Suppressor macrophage treated with lipopolysaccharide for 4 hours (primary cell): ENCODE measurements at places on chromosomes 7 and 10.

DNA sequence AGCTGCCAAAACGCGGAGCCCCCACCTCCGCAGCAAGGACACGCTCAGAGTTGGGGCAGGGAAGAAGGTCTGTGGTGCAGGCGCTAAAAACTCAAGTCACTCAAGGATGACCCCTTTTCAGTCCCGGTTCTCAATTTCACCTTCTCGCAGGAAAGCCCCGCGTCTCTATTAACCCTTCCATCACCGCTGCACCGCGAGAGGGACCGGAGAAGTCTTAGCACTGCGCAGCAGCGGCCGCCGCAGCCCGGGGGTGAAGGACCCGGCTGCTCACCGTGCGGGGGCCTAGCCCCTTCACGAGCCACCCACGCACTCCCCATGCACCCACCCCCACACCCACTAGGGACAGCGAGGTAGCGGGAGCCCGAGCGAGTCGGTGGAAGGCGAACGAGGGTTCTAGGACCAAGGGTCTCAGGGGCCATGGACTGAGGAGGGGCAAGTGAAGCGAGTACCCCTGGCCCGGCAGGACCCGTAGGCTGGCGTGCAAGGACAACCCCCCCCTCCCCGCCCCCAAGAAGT, 162.9 kb downstream of the SH3PXD2A start:
- no peak for DNase-seq

- DNase-seq = no peak
Measured at GRCh38 chr10:35502692-35503091, 102.4 kb upstream of the GJD4 start.

- DNase-seq = no peak
Measured at GRCh38 chr7:2938514-2939192, 94.5 kb upstream of the GNA12 start.

DNA sequence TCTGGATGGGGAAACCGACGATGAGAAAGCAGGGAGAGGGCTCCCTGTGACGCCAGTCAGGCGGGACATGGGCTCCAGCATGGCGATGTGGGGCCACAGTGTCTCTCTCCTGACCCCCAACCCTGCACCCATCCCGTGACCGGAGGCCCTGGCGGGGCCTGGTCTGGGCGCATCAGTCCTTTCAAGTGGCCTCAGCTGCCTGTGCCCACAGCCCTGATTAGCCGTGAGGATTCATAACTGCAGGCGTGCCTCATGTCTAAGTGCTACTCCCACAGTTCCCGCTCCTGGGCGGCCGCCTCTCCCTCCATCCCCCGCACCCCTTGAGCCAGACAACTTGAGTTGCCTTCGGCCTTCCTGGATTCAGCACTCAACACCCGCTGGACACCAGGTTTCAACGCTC, 240.8 kb downstream of the ELFN1 start:
- no peak for DNase-seq

DNA sequence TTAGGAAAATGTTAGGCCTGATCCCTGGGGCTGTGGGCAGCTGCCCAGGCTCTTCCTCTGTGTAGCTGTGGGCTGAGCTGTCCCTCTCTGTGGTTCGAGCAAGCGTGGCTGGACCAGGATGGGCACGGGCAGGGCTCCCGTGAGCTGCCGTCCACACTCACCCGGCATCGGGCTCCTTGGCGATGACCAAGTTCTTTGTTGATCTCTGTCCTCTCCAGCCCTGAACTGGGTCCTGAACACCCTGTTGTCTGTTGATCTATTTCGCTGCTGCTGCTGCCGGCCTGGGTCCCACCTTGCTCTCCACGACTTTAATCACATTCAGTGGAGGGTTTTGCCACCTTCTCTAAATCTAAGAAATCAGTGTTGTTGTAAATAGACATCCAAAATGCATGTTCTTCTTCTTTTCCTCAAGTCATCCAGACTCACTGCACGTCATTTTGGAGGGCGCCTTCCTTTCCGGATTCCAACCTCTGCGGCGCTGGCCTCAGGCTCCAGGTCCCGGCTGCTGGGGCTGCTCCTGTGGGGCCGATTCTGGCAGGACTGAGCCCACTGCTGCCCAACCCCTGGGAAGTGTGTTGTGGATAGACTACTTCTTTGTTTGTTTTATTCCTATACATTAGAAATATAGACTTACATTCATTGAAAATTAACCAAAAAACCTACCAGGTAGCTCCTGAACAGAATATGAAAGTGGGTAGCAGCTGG, 100.6 kb downstream of the DYNC2I1 start:
- no peak for DNase-seq

- peak; percentile 77 for DNase-seq
Measured at GRCh38 chr10:10520491-10521385, 496.9 kb upstream of the CELF2 start.

DNA sequence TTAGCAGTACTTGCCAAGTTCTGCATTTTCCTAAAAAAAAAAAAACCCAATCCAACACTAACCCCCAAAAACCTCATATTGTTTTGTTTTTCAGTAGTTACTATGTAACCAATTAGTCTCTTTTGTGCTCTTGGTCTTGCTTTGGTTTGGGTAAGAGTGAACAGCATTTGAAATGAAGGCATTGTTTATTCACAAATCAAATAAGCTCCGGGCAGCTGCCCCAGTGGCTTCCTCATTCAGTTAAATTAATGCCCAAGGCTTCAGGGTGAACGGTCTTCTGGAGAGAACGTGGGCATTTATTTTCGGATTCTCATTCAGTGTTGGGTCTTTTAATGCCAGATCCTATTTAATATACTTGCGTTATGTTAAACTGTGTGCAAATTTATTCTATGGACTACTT, 108.7 kb downstream of the GFRA1 start:
- no peak for DNase-seq

- DNase-seq = no peak
Measured at GRCh38 chr10:70759781-70760180, 25.4 kb downstream of the TBATA start.

DNA sequence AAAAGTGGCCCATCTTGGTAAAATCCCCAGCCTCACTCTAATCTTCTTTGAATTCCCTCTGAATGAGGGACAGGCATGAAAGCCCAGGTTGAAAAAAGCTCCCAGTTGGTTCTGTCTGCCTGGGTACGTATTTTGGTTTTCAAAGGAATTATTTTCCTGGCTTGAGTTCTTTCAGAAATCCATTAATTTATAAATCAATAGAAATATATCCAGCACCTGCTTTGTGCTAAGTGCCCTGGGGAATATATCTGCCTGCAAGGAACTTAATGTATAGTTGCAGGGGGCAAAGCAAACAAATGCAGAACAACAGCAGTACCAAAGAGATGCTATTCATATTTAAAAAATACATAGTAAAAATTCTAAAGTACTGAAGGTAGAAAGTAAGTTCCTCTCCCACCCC, 362.7 kb downstream of the REEP3 start:
- no peak for DNase-seq

- DNase-seq = no peak
Measured at GRCh38 chr10:129851941-129852640, 112.0 kb downstream of the EBF3 start.

- DNase-seq = no peak
Measured at GRCh38 chr7:135179321-135179925, 8.9 kb upstream of the CYREN start.

DNA sequence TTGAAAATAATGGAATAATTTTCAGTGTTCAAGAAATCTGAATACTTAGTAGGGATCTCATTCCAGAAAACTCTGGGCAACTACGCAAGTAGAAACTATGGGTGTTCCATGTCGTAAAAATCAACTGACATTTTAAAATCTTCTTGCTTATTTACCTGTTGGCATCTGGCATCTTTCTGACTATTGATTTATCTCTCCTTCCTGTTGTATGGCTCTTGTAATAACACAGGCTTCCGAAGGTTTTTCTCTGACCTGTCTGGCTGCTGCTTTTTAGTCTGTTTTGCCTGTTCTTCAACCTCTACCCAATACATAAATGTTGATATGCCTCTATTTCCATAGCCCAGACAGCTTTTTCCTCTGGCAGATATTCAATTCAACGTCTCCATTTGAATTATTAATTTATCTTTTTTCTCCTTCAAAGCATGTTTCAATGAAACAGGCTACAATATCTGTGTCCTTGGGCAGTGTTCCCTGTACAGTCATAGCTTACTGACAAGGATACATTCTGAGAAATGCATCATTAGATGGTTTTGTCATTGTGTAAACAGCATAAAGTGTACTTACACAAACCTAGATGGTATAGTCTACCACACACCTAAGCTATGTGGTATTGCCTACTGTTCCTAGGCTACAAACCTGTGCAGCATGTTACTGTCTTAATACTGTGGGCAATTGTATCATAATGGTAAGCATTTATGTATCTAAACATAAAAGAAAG, 105.9 kb upstream of the ETV1 start:
- DNase-seq = no peak

GRCh38 chr7:22666732-22667131, 60.3 kb upstream of the IL6 start:
- peak; percentile 54 for DNase-seq

- no peak for DNase-seq
Measured at GRCh38 chr7:44097064-44097932, 6.8 kb upstream of the AEBP1 start.

- no peak for DNase-seq
Measured at GRCh38 chr10:131464789-131465188, 153.3 kb upstream of the TCERG1L start.

GRCh38 chr7:80078159-80078731, 56.4 kb upstream of the GNAI1 start:
- peak; percentile 26 for DNase-seq

- peak; percentile 43 for DNase-seq
Measured at GRCh38 chr7:30222515-30223215, 61.7 kb upstream of the ZNRF2 start.

DNA sequence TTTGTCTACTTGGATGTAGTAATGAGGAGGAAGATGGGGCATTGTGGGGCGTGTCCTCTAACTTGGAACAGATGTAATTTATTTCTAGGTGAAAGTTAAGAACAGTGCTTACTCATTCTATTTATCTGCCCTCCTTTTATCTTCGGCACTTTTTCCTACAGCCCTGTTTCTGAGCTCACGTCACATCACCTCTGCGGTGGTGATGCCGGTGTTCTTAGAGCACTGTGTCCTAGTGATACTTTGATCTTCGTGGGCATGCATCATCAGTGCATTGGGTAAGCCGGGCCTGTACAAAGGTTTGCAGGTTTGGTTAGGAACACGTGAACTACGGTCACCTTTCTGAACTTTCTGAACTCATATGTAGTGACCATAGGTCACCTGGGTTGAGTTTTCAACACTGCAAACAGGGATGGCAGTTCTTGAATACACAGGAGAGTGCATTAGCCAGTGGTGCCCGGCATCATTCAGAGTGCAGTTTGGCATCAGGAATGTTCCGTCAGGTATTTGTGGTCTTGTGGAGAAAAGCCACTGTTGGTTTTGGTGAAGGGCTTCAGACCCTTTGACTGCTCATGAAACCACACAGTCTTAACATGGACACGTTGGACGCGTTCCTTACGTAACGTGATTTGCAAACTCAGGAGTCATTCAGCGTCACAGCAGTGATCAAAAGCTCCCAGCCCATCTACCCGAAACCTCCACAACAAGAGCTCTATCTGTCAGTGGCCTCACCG, 5.6 kb downstream of the POR start:
- DNase-seq = no peak

DNA sequence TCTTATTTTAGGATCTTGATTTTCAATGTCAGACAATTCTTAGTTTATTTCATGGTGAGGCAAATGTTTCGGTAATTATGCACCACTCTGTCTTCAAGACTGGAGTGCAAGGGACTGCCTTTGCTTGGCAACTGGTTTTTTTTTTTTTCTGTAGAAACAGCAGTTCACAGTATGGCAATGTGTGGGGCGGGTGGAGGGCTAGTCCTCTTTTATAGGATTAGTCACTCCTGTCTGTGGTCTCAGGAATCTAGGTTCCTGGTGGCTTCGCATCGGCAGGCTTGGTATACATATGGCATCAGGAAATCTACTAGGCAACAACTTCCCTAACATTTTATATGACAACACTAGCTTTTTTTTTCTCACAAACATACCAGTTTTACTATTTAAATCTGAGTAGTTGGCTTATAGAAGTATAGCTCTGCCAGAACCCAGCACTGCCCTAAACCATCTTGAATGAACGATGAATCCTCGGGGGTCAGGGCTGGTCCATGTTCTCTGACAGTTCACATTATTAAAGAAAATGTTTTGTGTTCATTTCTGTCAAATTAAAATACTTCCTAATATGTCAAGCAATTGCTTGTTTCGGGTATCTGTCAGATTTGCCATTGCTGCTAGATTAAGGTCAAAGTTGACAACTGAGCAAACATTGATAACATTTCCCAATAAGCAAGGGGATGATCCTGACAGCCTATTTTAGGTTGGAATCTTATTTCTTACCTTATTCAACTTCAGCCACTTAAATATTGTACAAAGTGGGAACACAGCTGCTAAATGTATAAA, 289.7 kb upstream of the VSTM2A start:
- DNase-seq = no peak

DNA sequence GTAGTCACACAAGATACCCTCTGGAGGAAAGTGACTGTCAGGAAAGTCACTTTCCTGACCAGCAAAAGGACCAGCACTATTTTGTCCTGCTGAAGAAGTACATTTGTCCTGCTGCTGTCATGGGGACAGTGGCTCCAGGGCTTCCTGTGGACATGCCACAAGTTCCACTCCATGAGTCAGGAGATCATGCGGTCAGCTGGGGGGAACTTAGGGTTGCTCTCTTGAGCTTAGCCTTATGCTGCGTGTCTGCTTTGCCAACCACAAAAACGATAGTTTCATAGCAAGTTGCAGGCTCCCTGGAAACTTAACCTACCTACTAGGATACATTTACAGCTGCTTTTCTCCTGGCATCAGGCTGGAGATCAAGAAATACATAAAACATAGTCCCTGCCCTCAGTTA, 19.8 kb upstream of the ALOX5 start:
- DNase-seq = peak; percentile 92

DNA sequence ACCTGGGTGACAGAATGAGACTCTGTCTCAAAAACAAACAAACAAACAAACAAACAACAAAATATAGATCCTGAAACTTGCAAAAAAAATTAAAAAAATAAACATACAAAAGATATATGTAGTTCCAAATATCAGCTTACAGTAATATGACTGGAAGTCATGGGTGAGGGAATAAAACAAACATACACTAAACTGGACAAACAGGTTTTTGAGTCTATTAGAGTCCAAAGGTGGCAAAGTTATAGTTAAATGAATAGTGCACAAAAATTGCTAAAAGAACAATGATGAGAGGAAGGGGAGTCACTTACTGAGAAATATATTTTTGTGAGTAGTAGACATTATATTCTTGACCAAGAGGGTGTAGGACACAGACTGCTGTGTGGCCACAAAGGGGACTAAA, 16.7 kb upstream of the RSBN1L start:
- DNase-seq = no peak

DNA sequence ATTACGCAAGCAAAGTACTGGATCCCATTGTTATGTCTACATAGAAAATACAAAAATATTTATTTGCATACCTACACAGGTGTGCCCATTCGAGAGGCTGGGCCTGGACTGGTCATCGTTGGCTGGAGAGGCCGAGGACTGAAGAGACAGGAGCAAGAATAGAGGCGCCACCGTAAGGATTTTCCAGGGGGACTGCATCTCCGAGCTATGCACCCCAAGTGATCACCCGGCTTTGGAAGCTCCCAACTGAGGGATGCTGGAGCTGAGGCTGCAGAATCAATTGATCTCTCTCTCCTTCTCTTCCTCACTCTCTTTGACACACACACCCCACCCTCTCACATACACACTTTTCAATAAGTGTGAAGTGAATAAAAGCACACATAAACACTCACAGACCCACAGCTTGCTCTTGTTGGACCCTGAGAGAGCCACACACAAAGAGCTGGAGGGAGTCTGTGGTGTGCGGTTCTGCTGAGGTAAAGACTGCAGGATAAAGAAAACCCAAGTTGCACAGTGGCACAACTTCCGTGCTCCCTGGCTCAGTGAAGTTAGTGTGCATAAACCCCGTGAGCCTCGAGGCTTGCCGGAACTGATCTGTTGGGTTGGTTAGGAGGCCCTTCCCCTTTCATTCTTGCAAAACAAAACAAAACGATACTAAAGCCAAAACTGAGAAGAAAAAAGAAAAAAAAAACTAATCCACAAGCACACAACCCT, at the start of gene AOAH:
TSS of gene AOAH (minus strand) at position 544 of the 714 bp plus-strand sequence. CDS start at position 198, 346 bp downstream.
- peak; percentile 95 for DNase-seq
